ENCODE measurements at places on chromosomes 7 and 10. TPM values are rescaled to one million over a fixed set of nuclear protein-coding genes. Genes with fewer than 3 reads are reported as not detected.

The PNLIPRP2 gene
- 0.56 TPM for total RNA-seq

GRCh38 chr10:59622320-59623132, 87.1 kb downstream of the SLC16A9 start:
- DNase-seq: no peak

DNA sequence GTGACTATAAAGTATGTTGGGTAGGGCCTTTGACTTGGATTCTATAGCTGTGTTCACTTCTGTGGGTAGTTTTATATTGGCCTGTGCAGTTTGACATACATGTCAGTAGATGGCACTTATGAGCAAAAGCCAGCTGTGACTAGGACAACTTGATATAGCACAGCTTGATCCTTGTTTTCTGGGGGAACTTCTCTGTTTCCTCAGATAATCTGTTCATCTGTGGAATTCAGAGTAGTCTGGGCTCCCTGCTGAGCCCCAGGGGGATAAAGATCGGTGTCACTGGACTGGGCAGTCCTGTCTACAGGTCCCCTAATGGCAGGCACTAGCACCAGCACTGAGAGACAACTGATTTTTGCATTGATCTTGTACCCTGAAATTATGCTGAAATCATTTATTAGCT, 25.4 kb downstream of the CYP2C9 start:
- DNase-seq: no peak

- DNase-seq: no peak
Measured at GRCh38 chr10:16156681-16157080, 280.1 kb upstream of the PTER start.

DNA sequence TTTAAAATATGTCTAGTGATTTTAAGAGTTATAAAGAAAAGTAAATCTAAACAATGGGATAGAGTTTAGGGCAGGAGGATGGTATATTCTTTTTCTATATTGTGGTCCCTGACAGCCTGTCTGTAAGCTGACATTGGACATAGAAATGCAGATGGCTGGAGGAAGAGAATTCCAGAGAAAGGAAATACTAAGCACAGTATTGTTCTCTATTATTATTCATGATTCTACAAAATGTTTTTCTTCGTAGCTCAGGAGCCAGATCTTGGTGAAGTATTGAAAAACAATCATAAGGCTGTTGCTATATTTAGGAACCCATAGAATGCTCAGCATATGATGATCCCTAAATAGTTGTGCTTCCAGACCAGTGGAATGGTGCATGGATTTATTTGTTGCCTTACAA, 117.0 kb upstream of the FAM3C start:
- DNase-seq: no peak

The MYOZ1 gene
- not detected for total RNA-seq

- DNase-seq: no peak
Measured at GRCh38 chr10:76514321-76514720, 1082.9 kb downstream of the LRMDA start.

GRCh38 chr10:36253731-36254130, 611.6 kb upstream of the FZD8 start:
- DNase-seq: no peak

- DNase-seq: no peak
Measured at GRCh38 chr7:124630395-124630794, 135.2 kb downstream of the GPR37 start.

DNA sequence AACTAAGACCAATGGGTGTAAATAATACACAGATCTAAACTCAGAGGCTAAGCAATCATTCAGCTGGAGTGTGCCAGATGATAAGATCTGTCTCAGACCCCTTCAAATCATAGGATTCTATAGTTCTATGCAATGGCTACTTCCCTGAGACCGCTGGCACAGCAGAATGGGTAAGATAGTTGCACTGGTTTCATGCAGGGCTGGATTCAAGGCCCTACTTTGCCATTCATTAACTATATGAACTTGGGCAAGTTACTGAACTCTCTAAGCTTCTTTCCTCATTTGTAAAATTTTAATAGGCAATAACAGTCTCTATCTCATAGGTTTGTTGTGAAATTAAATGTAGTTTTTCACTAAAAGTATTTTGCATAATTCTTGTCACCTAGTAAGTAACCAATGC, 62.0 kb downstream of the TFEC start:
- DNase-seq: no peak

DNA sequence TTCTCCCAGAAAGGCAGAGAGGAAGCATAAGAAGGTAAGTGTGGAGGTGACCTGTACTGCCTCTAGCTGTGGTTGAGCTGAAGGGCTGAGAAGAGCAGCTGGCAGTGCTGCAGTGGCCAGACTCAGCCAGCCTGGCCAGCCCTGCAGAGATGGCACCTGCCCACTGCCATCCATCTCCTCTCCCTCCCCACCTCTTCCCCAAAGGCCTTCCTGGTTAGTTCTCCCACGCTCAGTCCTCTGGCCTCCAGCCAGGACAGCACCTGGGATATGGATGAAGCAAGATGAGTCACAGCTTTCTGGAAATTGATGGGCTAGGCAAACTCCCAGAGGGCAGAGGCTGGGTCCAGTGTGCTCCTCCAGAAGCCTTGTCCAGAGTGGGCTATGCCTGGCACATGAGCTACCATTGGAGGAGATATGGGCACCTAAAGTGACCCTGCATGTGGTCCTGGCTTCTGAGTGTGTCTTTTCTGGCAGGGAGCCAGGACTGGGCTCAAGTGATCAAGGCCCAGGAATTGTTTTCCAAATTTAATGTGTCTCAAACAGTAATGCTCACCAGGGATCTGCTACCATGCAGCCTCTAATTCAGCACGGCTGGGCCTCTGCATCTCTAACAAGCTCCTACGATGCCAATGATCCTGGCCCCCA, 81.0 kb upstream of the CACUL1 start:
- no peak for DNase-seq

DNA sequence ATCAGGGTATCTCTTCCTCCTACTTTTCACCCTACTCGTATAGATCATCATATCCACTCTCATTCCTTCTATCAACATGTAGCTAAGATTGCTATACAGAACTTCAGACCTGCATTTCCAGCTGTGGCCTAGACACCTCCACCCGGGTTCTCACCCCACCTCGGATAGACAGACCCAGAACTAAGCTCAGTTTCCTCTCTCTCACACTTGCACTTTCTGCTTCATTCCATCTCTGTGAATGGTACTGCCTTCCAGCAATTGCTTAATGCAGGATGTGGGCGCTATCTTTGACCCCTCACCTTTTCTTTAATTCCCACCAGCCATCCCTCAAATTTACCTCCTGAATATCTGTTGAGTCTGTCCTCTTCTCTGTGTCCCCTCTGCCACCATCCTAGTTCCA, 35.7 kb downstream of the AGK start:
- no peak for DNase-seq

- peak; percentile 59 for DNase-seq
Measured at GRCh38 chr10:61903221-61903927, 1.9 kb downstream of the ARID5B start.

The PSTK gene
- 6.3 TPM for total RNA-seq

DNA sequence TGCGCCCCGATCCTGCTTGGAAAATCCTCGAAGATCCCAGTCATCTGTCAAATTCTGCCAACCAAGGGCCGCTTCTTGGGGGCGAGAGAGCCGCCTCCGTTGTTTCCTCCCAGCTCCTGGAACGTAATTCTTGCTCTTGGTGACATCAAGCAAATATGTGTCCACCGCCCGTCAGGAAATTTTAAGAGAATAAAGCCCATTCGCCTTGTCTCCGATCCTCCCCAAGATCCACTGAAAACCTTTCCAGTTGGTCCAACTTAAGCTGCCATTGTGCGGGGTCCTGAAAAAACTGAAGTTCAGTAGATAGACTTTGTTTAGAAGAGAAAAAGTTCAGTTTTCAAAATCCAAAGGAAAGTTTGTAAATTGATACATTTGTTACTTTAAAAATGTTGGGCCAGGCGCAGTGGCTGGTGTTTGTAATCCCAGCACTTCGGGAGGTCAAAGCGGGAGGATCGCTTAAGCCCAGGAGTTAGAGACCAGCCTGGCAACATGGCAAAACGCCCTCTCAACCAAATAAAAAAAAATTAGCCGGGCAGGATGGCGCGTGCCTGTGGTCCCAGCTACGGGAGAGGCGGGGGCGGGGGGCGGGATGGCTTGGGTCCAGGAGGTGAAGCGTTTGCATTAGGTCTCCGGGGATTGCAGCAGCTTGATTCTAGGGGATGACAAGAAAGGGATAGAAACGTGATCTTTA, 1.0 kb upstream of the ZNF800 start:
- no peak for DNase-seq

DNA sequence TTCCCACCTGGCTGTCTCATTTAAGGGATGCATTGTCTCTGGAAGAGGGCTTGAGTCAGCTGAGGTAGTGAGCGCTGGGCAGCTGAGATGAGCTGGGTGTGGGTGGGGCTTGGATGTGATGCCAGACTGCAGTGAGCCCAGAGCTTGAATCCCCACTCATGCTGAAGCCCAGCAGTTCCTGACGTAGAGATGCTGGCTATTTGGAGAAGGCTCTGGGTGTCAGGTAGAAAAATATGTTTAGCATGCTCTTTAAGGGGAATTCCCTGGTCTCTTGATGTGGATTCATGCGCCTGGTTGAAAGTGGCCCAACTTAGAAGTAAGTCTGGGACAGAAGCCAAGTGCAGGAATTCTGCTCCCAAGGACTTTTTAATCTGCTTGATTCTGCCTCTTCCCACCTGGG, 241.5 kb upstream of the IGFBP3 start:
- no peak for DNase-seq

DNA sequence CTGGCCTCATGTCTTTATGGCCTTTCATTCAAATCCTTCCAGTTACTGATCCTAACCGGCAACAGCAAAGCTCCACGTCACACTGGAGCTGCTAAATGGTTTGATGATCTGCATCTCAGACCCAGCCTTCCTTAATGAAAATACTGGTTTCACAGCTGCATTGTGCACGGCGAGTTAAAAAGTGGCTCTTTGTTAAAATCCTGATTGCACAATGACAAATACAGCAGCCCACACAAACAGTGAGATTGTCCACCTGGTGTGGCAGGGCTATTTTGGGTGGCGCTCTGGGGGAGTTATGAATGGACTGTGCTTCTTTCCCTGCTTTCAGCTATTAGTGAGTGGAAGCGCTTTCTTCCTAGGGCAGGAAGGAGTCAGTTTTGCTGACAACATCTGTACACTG, 63.4 kb upstream of the C1QL3 start:
- DNase-seq: no peak

The TLL2 gene
- not detected for total RNA-seq

The ATP6V0A4 gene
- not detected for total RNA-seq

DNA sequence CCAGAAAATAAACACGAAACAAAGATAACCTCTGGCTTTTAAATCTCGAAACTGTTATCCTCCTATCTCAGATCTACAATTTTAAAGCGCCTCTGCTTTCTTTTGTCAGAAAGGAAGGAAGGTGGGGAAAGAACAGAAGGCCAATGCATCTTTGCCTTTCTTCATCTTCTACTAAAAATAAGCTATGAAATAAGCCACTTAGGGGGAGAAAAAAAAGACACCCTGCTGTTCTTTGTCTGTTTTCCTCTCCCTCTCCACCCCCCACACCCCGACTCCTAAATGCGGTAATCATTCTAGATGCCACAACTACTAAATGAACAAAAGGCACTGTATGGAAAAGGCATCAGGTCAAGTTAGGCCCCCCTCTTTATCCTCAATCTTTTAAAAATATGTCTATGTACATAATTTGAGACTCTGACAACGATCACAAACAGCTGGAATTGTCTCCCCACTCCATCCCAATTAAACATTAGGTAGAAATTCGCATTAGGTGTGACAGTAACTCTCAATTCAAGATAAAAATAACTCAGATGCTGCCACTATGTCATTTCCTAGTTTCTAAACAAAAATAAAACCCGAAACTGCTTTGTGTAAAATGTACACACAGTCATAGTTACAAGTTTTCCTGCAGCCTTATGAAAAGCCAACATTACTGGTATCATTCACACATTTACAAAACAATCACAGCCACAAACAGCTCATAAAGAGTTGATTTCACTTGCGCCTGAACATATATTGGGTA, 2.4 kb downstream of the UBE2H start:
- no peak for DNase-seq

GRCh38 chr7:36236073-36236472, 83.0 kb downstream of the EEPD1 start:
- DNase-seq: no peak

DNA sequence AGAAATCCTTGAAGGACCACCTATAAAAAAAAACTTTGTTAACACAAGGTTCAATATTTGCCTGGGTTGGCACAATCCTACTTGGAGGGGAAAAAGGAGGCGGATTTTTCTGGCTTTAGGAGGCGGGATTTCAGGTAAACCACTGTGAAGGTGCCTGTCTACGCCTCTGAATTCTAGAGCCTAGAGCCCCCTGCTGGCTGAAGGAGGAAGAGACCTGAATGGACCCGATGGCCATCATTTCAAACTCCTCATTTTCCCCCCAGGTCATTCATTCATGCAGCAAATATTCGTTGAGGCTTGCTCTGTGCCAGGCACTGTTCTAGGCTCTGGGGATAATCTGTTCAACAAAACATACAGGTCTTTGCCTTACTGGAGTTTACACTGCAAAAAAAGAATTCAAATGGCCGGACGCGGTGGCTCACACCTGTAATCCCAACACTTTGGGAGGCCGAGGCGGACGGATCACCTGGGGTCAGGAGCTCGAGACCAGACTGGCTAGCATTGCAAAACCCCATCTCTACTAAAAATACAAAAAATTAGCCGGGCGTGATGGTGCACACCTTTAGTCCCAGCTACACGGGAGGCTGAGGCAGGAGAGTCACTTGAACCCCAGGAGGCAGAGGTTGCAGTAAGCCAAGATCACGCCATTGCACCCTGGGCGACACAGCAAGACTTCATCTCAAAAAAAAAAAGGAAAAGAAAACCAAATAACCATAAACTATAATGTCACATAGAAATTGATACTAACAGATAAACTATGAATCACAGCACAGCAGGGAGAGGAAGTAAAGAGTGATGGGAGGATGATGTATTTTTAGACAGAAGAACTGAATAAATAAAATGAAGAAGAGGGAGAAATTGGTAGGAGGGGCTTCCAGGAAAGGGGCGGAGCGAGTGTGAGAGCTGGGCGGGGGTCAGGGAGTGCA, 90.1 kb upstream of the NFE2L3 start:
- peak; percentile 69 for DNase-seq

DNA sequence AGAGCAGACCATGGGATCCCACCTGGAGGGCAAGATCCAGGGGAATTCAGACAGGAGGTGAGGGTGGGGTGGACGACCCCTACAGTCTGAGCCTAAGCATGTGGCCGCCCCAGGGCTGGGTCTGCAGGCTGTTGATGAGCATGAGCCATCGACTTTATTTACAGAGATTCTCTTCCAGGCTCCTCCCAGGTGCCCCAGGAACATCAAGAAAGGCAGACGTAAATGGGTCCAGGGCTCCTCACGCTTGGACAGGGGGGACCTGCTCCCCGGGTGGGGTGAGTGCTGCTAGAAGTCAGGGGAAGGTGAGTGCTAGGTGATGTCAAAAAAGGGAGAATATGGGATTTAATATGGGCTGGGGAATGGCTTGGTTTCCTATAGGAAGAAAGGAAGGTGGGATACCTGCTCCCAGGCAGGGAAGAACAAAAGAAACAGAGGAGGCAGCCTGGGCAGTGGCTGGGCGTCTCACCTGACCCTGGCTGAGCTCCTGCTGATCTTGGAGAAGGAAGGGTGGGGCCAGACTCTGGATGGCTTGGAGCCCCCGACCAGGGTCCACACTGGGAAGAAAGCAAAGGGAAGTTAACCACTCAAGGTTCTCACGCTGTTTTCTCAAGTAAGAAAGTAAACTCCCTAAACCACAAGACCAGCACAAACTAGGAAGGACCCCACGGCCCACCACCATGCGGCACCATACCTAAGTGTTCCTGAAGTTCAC, 162.1 kb upstream of the SHH start:
- DNase-seq: no peak

GRCh38 chr10:44398747-44399658, 14.1 kb upstream of the CXCL12 start:
- DNase-seq: no peak

The SSMEM1 gene
- not detected for total RNA-seq

GRCh38 chr10:24333736-24334135, 124.8 kb downstream of the KIAA1217 start:
- DNase-seq: no peak
